ENCODE measurements at places on chromosomes 12 and 14.

- peak; percentile 50 for DNase-seq
Measured at GRCh38 chr14:70655110-70655826, 13.6 kb downstream of the TTC9 start.

GRCh38 chr12:84741692-84742091, 170.9 kb downstream of the SLC6A15 start:
- DNase-seq, result no peak

DNA sequence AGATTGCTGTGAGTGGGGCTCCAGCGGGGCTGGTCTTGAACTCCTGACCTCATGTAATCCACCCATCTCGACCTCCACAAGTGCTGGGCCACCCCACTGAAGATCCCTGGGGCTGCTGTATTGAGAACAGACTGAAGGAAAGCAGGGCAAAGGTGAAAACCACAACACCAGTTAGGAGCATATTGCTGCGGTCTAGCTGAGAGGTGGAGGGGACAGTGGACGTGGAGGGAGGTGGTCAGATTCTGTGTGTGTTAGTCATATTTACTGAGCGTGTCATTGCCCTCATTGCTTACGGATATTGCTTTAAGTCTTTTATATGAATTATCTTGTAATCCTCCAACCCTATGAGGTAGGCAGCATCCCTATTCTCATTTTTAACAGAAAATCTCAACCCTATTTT, 69.0 kb upstream of the OVCH1 start:
- DNase-seq, result no peak

DNA sequence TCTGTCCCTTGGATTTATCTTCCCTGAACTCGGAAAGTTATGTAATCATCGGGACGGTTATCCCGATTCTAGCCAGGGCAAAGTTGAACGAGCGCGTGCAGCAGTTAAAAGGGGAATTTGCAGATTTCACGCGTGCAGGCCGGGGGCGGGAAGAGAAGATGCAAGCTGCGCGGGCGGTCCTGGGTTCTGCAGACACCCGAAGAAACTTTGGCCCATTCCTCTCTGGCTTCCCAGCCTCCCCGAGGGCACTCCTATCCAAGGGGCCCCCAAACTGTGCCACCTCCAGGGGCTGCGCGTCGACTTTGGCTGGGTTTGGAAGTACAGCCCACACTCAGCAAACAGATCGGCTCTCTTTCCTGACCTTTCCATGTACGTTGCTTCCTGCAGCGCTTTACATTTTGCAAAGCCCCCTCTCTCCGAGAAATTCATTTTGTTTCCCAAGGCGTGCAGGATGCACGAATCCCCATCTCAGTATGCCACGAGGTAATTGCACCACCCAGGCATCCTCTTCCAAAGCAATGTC, 941 bp upstream of the PPP1CC start:
- DNase-seq, result no peak

GRCh38 chr14:49774106-49774505, 6.2 kb downstream of the KLHDC2 start:
- no peak for DNase-seq

- DNase-seq, result no peak
Measured at GRCh38 chr14:79332504-79333197, 878.7 kb downstream of the DIO2 start.

GRCh38 chr12:50402264-50403000, 1.7 kb downstream of the LARP4 start:
- no peak for DNase-seq

DNA sequence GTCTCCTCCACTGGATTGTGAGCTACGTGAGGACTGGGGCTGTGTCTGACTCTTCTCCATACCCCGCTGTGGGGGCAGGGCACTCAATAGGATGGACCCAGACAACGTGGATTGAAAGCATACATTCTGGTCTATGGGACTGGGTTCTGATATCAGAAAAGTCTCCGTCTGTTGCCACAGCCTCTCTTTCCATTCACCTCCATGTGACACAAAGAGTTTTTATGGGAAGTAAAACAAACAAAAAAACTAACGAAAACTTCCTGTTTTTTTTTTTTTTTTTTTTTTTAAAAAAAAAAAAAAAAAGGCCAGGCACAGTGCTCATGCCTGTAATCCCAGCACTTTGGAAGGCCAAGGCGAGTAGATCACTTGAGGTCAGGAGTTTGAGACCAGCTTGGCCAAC, 44.7 kb downstream of the SLC8A3 start:
- DNase-seq, result no peak

DNA sequence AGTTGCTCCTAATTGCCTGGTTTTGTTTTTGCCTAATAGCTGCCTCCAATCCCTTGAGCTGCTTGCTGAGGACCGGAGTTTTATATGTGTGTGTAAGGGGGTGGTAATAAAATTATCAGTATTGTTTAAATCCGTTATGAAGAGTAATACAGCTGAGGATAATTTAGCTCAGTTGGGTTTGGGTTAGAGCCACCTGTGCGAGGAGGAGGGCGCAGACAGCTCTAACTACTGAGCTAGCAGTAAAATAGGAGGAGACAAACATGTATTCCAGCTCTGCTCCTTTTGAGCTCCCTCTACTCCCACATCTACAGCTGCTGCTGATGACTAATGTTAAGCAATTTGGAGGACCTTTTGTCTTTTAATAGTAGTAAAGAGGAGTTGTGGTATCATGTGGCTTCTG, 61.5 kb downstream of the SPATS2 start:
- no peak for DNase-seq

GRCh38 chr14:88316521-88316920, 6.5 kb downstream of the KCNK10 start:
- DNase-seq, result no peak

DNA sequence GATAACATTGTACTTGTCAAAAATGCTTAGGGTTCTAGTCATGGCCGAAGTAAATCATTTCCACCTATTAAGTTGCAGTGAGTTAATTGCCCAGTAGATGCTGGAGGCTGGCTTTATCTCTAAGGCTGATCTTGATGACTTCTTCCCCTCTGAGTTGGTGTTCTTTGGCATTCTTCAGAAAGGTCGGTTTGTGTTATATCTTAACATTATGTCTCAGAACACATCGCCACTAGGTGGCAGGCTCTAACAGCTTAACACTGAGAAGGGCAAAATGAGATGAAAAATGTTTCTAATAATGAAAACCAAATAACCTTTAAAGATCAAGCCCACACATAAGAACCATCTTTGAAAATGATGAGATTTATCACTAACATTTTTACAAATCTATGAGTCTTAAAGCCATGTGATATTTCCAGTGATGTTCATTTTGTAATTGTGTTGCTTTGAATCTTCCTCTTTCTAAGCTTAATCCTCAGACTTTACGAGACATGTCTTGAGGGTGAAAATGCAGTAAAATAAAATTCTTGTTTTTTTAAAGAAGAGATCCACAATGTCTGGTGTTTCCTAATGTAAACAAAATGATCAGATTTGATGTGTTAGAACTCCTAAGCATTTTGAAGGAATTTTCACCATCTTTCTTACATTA, 28.6 kb downstream of the SUDS3 start:
- DNase-seq, result no peak

DNA sequence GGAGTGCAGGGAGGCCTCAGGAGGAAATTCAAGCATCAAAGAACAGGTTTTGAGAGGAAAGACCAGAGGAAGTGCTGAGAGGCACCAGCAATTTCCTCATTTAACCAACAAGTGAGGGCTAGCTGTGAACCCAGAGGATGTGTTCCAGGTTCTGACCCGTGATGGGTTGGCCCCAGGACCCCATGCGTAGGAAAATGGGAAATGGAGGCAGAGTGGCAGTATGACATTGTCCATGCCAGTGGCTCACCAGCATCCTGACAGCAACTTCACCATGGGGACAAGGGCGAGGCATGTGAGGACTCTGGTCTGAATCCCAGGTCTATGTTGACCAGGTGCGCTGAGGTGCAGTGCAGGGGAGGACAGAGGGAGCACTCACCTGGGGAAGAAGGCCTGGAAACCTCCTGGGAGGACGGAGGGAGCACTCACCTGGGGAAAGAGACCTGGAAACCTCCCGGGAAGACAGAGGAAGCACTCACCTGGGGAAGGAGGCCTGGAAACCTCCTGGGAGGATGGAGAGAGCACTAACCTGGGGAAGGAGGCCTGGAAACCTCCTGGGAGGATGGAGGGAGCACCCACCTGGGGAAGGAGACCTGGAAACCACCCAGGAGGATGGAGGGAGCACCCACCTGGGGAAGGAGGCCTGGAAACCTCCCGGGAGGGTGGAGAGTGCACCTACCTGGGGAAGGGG, 6.7 kb upstream of the CACNA2D4 start:
- no peak for DNase-seq

DNA sequence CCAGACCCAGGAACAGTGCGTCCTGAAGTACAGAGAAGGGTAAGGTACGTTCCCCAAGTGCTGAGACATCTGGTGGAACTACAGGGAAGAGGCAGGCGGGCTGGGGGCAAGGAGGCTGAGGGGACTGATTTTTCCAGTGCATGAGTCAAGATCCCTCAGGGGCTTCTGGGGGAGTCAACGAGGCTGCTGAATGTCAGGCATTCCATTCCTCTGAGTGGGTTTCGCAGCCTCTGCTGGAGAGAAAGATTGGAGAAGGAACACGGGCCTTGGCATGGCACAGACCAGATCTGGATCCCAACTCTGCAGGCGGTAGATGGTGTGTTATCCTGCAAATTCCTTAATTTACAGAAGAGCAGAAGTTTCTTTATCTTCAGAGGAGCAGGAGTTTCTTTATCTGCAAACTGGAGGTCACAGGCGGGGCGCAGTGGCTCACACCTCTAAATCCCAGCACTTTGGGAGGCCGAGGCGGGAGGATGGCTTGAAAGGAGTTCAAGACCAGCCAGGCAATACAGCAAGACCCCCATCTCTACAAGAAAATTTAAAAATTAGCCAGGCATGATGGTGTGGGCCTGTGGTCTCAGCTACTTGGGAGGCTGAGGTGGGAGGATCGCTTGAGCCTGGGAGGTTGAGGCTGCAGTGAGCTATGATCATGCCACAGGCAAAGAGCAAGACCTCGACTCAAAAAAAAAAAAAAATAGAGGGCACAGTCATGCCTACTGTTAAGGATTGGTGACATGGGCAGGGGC, 132.6 kb upstream of the MAP1LC3B2 start:
- DNase-seq, result no peak

- DNase-seq, result no peak
Measured at GRCh38 chr12:81461163-81461562, 298.0 kb downstream of the PPFIA2 start.

DNA sequence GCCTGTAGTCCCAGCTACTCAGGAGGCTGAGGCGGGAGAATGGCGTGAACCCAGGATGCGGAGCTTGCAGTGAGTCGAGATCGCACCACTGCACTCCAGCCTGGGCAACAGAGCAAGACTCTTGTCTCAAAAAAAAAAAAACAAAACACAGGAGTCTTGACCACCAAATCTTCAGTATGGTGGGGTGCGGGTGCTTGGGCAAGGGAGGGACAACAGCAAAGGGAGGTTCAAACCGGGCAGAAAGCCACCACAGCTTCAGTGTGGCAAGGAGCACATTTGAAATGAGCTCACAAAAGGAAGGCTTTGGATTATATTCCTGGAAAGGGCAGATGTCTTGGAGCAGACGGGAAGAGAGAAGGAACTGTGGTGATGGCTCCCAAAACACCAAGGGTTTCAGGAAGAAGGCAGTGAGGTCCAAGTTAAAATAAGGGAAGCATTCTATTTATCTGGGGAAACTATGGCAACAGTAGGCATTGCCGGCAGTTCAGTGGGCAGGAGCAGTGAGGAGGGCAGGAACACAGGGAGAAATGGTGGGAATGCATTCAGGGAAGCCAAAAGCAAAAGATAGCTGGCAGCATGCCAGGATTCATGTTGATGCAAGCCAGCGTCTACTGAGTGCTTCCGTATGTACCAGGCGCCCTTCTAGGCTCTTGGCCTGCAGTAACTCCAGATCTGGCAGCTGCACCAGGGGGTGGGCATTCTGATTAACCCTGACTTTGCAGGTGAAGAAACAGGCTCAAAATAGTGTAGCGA, 51.0 kb upstream of the SRSF5 start:
- no peak for DNase-seq

GRCh38 chr12:111141205-111141604, 220.8 kb upstream of the MYL2 start:
- DNase-seq, result no peak

DNA sequence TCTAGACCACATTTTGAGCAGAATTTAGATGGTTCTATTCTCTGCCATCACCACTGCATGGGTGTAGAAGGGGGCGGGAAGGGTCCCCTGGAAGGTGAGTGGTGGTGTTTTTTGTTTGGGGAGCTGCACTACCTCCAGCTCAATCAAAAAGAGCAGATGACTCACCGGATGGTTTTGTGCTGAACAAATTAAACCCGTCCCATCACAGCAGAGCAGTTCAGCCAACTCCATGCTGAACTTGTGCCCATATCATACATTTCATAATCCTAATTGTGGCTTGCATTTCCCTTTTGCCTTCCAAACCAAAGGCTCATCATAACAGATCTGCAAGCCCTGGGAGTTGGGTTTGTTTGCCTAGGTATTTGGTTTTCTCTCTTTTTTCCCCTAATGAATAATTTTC, 53.0 kb upstream of the RPH3A start:
- no peak for DNase-seq

- DNase-seq, result no peak
Measured at GRCh38 chr14:26525085-26525484, 72.7 kb downstream of the NOVA1 start.
